Activated T-cell treated with anti-CD3 and anti-CD28 coated beads for 24 hours (primary cell): ENCODE measurements at places on chromosomes 12 and 14.

DNA sequence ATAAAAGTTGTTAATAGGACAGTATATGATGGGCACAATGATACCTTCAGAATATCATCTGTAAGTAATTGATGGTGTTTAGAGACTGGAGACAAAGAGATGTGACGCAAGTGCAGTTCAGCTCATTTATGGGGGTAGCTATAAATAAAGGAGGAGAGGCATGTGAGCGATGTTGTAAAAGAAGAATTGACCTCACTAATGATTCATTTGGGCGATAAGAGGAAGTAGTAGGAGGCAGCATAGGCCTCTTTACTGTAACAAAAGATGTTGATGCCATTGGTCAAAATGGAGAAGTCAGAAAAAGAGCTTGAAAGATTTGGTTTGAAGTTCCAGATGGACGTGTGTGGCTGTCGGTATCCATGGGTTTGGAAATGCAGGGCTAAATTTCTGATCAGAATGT, 70.0 kb downstream of the FLRT2 start:
- DNase-seq = no peak

DNA sequence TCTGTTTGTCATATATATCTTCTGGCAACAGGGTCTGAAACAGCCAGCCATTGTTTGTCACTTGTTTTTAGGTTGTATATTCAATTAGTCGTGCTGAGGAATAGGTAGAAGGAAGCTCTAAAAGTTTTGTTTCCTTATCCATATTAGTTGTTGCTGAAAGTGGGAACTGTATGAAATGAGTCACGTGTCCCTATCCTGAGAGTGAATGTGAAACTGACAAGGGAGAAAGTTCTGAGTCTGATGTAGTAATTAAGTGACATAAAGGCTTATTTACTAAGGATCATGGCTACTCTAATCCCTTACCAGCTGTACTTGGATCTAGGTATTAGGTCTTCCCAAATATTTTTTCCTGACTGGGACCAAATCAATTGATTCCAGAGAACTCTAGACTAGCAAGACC, 16.4 kb downstream of the FAM234B start:
- DNase-seq = no peak

DNA sequence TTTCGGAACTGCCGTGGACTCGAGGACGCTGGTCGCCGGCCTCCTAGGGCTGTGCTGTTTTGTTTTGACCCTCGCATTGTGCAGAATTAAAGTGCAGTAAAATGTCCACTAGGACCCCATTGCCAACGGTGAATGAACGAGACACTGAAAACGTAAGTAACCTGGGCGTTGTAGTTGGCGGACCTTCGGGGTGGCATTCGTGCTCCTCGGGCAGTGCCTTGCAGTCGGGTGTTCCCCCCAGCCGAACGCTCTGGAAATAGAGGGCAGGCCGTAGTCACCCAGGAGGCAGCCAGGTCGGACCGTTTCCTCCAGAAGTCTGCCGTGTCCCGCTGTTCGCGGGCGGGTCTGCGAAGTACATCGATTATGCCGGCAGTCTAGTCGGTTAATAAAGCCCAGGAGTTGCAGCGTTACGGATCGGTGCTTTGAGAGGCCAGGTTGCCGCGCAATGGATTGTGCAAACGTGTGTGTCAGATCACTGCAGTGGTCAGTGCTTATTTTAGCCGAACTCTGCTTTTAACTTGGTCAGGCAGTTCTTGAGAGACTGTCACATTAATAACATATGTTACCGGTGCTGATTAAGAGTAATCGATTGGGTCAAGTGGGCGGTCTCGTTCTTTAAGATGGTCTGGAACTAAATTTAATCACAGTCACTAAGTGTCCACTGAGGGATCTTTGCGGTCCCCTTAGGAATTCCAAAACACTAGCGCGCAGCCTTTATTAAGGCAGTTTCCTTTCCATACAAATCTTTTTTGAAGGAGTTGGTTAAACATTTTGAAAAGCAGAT, 906 bp downstream of the MARK3 start:
- no peak for DNase-seq

- peak; percentile 4 for DNase-seq
Observed at GRCh38 chr14:31127690-31128089, 79.9 kb downstream of the HECTD1 start.

GRCh38 chr12:28540324-28540714, 350.1 kb downstream of the CCDC91 start:
- no peak for DNase-seq
